ENCODE measurements at places on chromosomes 3 and 15. TPM values are rescaled to one million over a fixed set of nuclear protein-coding genes. Genes with fewer than 3 reads are reported as not detected.

The PATL2 gene
- polyA plus RNA-seq = not detected

The GPR27 gene
- polyA plus RNA-seq = 67.8 TPM

The TMEM158 gene
- 7.9 TPM for polyA plus RNA-seq

The CNTN4 gene
- polyA plus RNA-seq = 13.9 TPM

The ARGFX gene
- not detected for polyA plus RNA-seq

The CCR2 gene
- not detected for polyA plus RNA-seq

The CELF6 gene
- polyA plus RNA-seq = 68.6 TPM

The SPRED1 gene
- 9.4 TPM for polyA plus RNA-seq

The FEZF2 gene
- not detected for polyA plus RNA-seq

The BNC1 gene
- not detected for polyA plus RNA-seq

The GRK7 gene
- polyA plus RNA-seq = 0.16 TPM

The IL20RB gene
- polyA plus RNA-seq = 2.0 TPM

The ADAMTS9 gene
- polyA plus RNA-seq = 1.2 TPM

The PP2D1 gene
- not detected for polyA plus RNA-seq

The CPA3 gene
- not detected for polyA plus RNA-seq

The OR4F15 gene
- polyA plus RNA-seq = not detected

The XCR1 gene
- polyA plus RNA-seq = not detected

The SLC28A1 gene
- not detected for polyA plus RNA-seq

The RPP25 gene
- 4.5 TPM for polyA plus RNA-seq

The CCR3 gene
- polyA plus RNA-seq = not detected

The KLHL25 gene
- polyA plus RNA-seq = 45.7 TPM

The CD96 gene
- polyA plus RNA-seq = not detected

The LRRN1 gene
- 25.8 TPM for polyA plus RNA-seq

The SLC27A2 gene
- polyA plus RNA-seq = 3.5 TPM

The HEXA gene
- polyA plus RNA-seq = 105 TPM

The ANKUB1 gene
- polyA plus RNA-seq = not detected

The SNX33 gene
- polyA plus RNA-seq = 0.14 TPM

The LTF gene
- not detected for polyA plus RNA-seq

The BLOC1S6 gene
- 184 TPM for polyA plus RNA-seq

The GCSAM gene
- polyA plus RNA-seq = not detected

The ZNF385D gene
- 3.4 TPM for polyA plus RNA-seq

Measured in neural cell (in vitro differentiated cells).